K562 (cell line): ENCODE measurements at places on chromosomes 11 and 22. TPM values are rescaled to one million over a fixed set of nuclear protein-coding genes. Genes with fewer than 3 reads are reported as not detected.

DNA sequence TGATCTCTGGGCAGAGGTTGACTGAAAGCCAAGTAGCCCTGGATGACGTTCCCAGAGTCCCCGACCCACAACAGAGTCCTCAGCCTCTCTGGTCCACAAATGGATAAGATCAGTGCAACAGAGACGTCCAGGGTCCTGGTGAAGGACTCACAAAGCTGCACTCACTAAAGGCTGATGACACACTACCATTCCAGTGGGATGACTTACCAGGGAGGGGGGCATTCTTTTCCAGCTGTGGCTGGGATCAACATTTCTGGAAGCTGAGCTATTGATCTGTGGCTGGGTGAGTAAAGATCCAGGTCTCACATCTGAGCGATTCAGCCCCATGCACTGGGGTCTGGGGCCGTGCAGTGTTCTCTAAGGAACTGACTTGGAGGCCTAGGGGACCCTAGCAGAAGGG is 296.2 kb downstream of the NTM start:
- DNase-seq, result no peak

- DNase-seq, result no peak
Measured at GRCh38 chr11:110858547-110858921, 146.3 kb upstream of the ARHGAP20 start.

GRCh38 chr11:94154095-94154856 is 25.6 kb downstream of the PANX1 start:
- no peak for DNase-seq

GRCh38 chr11:9533058-9533457 is 40.4 kb upstream of the WEE1 start:
- no peak for DNase-seq

SLCO2B1 gene
- total RNA-seq, result 11.6 and 13.1 TPM in 2 replicates

TTLL1 gene
- 0.16 and 0.29 TPM in 2 replicates for total RNA-seq
